Activated naive CD4-positive, alpha-beta T cell treated with anti-CD3 and anti-CD28 coated beads, Interleukin-2, amount 50 U/mL, for 72 hours (primary cell): ENCODE measurements at places on chromosomes 4 and X. TPM values are rescaled to one million over a fixed set of nuclear protein-coding genes. Genes with fewer than 3 reads are reported as not detected.

The F8A1 gene
- total RNA-seq = 7.5 TPM

The DOK7 gene
- total RNA-seq = not detected

The SSX2B gene
- not detected for total RNA-seq

The NPNT gene
- not detected for total RNA-seq
